Right renal pelvis (tissue), 4 donors: ENCODE measurements at places on chromosomes 11 and 22. TPM values are rescaled to one million over a fixed set of nuclear protein-coding genes. Genes with fewer than 3 reads are reported as not detected.

DNA sequence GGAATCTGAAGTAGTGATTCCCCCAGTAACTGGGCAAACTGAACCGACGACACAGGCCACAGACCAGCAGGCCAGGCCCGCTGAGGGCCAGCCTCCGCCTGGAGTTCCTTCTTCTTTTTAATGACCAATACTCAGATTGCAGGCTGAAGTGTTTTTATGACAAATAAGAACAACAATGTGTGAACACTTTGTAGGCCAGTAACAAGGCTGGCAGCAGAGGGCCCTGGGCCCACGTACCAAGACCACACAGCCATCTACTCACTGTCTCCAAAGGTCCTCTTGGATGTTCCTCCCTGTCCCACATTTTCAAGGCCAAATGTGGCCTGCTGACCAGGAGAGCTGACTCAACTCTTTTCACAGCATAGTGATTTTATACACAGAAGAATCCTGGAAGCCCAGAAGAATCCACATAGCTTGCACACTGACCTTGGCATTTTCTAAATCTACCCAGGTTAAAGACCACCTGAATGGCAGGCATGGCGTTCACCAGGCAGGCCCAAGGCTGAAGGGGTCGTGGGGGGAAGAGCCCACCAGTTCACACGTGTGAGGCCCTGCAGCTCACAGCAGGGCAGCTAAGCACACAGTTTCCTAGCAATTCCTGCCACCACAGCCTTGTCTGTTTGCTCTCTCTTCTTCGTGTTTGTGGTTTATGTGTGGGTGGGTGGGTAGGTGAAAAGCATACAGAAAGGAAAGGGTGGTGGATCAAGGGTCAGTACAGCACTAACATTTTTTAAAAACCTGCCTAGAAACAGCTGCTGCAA is 13.3 kb downstream of the SMCO4 start:
- DNase-seq: no peak

- DNase-seq: no peak
These were observed 29.6 kb downstream of the IRAG1 start for GRCh38 chr11:10663990-10664389.

GRCh38 chr11:120606211-120607010 is 94.9 kb downstream of the GRIK4 start:
- no peak for DNase-seq

DNA sequence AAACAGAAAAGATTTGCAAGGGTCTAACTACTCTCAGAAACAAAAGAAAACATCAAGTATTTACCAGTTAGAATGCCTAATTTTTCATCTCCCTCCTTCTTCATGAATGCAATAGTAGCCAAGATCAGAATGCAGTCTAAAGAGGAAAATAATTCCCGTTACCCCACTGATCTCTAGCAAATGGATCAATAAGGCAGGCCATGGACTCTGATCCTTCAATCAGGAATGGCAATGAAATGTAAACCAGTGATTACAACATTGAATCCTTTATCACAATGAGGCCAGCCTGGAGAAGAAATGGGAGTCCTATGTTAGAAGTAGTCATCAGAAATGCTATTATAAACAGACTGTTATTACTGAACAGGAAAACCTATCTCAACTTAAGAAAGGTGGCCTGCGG is 106.6 kb downstream of the APOL5 start:
- no peak for DNase-seq

GRCh38 chr22:27673839-27674238 is 127.7 kb downstream of the MN1 start:
- no peak for DNase-seq

DNA sequence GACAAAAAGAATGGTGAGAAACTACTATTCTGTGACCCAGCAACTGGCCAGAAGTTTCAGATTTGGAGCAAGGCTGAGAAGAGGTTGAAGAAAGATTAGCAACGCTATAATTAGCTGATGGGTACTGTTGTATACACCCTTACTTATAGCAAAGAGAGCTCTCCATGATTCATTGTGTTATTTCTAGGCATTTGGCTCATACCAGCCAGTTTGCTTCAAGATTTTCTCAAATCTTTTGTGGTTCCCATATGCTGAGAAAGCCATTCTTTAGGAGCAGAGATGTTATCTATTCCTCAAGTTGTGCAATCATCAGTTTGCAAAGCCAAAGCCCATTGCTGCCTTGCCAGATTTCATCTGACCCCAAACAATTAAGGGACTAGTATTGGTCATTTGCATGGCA is 179.4 kb downstream of the ETS1 start:
- no peak for DNase-seq

DNA sequence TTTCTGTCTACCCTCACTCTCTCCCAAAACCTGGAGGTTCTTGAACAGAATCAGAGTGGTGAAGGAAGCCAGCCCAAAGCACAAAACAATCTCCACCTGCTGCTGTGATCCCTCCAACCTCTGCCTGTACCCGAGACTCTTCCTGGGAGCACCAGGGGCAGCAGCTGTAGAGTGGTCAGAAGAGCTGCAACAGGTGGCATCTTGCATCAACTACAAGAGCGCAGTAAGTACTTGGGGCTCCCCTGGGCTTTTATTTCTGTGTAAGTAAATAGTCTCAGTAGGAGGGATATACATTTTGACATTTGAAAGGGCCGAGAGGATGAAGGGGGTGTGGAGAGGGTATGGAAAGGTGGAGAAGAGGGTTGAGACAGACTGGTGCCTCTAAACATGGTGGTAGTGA is 8.3 kb upstream of the UBQLNL start:
- DNase-seq: no peak

DNAJB7 gene
- polyA plus RNA-seq: 0.28 TPM

HBB gene
- polyA plus RNA-seq: 127 TPM

NRXN2 gene
- polyA plus RNA-seq: 15.5 TPM

GLB1L2 gene
- 23.9 TPM for polyA plus RNA-seq

C11orf87 gene
- polyA plus RNA-seq: 0.30 TPM
